ENCODE measurements at places on chromosomes 5 and 9. TPM values are rescaled to one million over a fixed set of nuclear protein-coding genes. Genes with fewer than 3 reads are reported as not detected.

The NTNG2 gene
- total RNA-seq = 4.6 TPM

The SLC6A7 gene
- not detected for total RNA-seq

The PSD2 gene
- not detected for total RNA-seq

The NFX1 gene
- 37.6 TPM for total RNA-seq

The FOXE1 gene
- total RNA-seq = 0.05 TPM

The C5orf34 gene
- total RNA-seq = 5.3 TPM

The GFI1B gene
- total RNA-seq = not detected

Measured in activated T-helper 1 cell treated with anti-CD3 and anti-CD28 coated beads, Interleukin-12 subunit alpha, Interleukin-12 subunit beta, Interleukin-2, Interleukin-4 antibody, amounts not matched to agents 30 ng/mL and 10 ng/mL and 1 ng/mL, durations not matched to agents 14 hours and 24 hours and 36 hours (primary cell).